ENCODE measurements at places on chromosomes 16 and 17.
A peak's percentile ranks its signal among the peaks of the same experiment; 100 is the strongest.

DNA sequence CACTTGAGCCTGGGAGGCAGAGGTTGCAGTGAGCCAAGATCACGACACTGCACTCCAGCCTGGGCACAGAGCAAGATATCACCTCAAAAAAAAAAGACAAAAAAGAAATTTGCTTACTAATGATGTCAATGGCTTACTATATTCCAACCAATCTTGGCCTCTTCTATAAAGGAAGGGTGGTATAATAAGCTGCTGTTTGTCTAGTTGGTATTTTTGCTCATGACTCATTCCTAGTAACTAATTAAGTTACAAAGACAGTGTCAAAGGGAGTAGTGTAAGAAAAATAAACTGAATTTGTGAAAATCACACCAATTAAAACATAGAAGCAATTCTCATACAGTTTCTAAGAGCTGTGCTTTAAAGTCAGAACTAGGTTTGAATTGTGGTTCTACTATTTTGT is 82.5 kb downstream of the NLK start:
- no peak for DNase-seq

- DNase-seq: no peak
Measured at GRCh38 chr16:84498859-84499620, 5.4 kb downstream of the MEAK7 start.

- peak; percentile 81 for DNase-seq
Measured at GRCh38 chr17:29219378-29220047, 27.1 kb upstream of the CRYBA1 start.

DNA sequence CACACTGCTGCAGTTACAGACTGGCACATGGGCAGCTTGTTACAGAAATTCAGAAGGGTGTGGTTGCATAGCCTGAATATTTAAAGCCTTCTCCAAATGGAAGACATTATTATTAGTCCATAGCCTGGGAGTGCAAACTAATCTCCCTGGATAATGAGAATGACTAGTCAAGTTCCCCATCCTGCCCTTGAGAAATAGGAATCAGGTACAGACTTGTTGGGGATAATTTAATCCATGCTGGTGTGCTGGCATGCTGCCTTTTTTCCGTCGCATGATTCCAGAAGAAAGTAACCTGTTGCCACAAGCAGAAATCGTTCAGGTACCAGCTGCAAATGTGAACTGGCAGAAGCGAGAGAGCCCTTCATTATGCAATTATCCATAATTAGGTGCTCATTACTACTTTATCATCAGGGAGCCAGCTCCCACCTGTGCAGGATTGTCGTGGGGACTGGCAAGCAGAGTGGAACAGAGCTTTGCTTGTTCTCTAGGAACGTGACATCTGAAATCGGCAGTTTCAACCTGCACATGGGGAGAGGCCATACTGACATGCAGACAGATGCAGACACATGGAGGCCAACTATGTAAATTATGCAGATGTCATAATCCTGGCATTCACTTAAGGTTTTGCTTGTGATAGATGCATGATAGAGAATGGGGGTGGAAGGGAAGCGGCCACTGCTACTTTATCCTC is 419.4 kb downstream of the PMP22 start:
- no peak for DNase-seq

GRCh38 chr17:47949946-47950345 is 7.7 kb downstream of the PRR15L start:
- DNase-seq: no peak

DNA sequence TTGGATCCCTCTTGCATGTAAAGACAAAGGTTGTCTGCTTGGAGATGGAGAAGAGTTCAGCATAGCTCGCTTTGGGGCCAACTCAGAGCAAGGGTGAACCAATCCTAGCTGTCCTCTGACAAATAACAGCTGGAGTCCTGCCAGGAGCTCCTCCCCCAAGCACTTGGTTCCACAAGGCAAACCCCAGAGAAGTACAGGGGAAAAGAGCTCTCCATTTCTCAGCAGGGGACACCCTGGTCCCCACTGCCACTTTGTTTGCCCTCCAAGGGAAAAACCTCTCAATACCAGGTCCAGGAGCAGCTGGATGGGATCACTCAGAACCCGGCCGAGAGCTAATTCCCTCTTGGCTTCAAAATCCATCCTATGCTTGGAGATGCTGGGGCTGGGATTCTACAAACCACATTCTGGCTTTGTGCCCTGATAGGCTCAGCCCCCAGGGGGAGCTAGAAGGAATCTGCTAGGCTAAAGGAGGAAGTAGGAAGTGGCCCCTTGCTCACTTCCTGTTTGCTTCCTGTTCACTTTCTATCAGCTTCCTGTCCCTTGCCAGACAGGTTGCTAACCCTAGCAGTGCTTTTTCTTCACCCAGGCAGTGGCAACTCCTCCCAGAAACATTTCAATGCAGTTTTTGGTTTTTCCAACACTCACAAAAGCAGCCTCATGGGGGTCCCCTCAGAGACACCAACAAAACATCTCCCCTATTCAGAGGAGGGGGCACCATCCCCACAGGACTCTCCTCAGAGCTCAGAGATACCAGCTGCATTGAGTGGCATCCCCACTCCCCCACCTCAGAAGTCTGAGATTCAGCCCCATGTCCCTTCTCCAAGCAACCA is 30.7 kb downstream of the CDRT4 start:
- DNase-seq: no peak

- no peak for DNase-seq
Measured at GRCh38 chr17:15649861-15650421, 30.4 kb upstream of the FBXW10B start.

DNA sequence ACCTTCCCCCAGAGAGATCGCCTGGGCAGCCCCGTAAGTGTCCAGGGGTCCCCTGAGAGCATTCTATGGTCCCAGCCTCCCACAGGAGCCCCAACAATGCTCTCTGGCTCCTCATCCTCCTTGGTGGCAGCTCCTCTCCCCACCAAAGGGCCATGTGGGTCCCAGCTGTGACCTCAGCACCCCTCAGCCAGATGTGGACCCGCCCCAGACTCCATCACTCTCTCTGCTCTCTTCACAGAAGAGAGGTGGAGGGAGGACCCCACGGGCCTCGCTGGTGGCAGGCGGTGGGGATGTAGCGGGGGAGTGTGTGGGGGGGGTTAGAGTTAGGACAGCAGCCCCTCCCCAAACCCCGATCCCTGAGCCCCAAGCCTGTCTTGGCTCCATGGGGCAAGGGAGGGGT is 41.0 kb downstream of the SOCS3 start:
- no peak for DNase-seq

GRCh38 chr16:17435318-17435717 is 35.4 kb downstream of the XYLT1 start:
- no peak for DNase-seq

GRCh38 chr16:28317040-28317880 is 24.9 kb downstream of the SBK1 start:
- DNase-seq: peak; percentile 76
